Muscle of leg (tissue), 16 donors: ENCODE measurements at places on chromosomes 12 and 14. TPM values are rescaled to one million over a fixed set of nuclear protein-coding genes. Genes with fewer than 3 reads are reported as not detected.

Gene ANKS1B
- 1.8 TPM for polyA plus RNA-seq

Gene SMIM41
- polyA plus RNA-seq: 0.23 TPM

DNA sequence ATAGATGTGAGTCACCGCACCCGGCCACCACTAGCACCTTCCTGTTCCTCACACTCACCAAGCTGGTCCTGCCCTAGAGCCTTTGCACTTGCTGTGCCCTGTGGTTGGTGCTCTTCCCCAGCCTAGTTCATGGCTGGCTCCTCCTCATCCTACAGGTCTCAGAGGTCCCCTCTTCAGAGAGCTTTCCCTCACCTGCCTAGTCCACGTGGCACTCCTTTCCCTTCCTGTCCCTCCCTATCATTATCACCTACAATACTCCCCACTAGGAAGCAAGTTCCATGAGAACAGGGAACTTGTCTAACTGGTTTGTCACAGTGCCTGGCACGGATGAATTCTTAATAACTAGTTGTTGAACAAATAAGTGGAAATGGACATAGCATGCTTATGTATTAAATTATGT is 24.0 kb upstream of the TMED10 start:
- no peak overlapping the region for H3K4me3 ChIP-seq
- peaks cover 14% of the 10 kb centered on the region for H3K4me1 ChIP-seq
- H3K36me3 ChIP-seq: no peaks in the 10 kb centered on the region
- no peak overlapping the region for H3K27ac ChIP-seq
- DNase-seq: no peak
- H3K27me3 ChIP-seq: no peaks in the 10 kb centered on the region

- peaks cover 28% of the 10 kb centered on the region for H3K4me1 ChIP-seq
- peak overlapping the region; percentile 85 for H3K27ac ChIP-seq
- H3K27me3 ChIP-seq: no peaks in the 10 kb centered on the region
- no peak for DNase-seq
These were observed 118.4 kb downstream of the SAMD4A start for GRCh38 chr14:54685286-54685845.

GRCh38 chr12:76708296-76708695 is 55.6 kb upstream of the ZDHHC17 start:
- no peaks in the 10 kb centered on the region for H3K27me3 ChIP-seq
- no peaks in the 10 kb centered on the region for H3K36me3 ChIP-seq
- no peaks in the 10 kb centered on the region for H3K4me1 ChIP-seq

- no peak overlapping the region for H3K4me3 ChIP-seq
- no peaks in the 10 kb centered on the region for H3K27me3 ChIP-seq
- H3K4me1 ChIP-seq: no peaks in the 10 kb centered on the region
- H3K27ac ChIP-seq: no peak overlapping the region
- H3K36me3 ChIP-seq: no peaks in the 10 kb centered on the region
These were observed 255.3 kb downstream of the AEBP2 start for GRCh38 chr12:19694627-19695026.

- no peak for DNase-seq
- no peaks in the 10 kb centered on the region for H3K27me3 ChIP-seq
- H3K4me3 ChIP-seq: no peak overlapping the region
- no peak overlapping the region for H3K27ac ChIP-seq
These were observed 123.5 kb downstream of the CALM1 start for GRCh38 chr14:90520326-90520725.

DNA sequence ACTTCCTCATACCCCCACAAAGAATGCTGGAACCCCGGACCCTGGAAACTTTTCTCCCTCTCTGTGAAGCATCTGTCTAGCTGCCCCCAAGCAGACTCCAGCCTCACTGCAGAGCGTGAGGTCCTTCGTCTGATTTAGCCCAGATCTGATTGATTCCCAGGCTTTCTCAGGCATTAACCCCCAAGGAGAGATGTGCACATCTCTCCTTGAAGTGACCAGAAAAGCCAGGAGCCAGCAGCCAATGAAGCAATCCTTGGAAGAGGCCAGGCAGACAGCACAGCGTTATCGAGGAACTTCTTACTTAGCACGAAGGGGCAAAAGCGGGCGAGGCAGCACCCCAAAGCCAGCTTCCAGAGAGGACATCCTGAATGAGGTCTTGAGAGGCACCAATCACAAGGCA is 100.7 kb downstream of the ZFP36L1 start:
- H3K36me3 ChIP-seq: no peaks in the 10 kb centered on the region
- H3K4me1 ChIP-seq: peaks cover 52% of the 10 kb centered on the region
- H3K27ac ChIP-seq: no peak overlapping the region
- no peaks in the 10 kb centered on the region for H3K27me3 ChIP-seq

DNA sequence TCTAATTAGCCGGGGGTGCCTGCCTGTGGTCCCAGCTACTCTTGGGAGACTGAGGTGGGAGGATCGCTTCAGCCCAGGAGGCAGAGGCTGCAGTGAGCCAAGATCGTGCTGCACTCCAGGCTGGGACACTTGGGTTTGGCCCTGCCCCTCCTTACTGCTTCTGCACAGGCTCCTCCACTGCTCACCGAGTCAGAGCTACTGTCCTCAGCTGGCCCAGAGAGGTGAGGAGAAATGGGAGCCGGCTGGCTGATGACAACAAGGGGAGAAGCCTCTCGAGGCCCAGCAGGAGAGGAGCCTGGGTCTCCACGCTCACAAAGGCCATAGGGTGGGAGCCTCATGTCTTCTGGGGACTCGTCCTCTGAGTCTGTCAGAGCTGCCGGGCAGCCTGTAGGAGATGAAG is 13.7 kb downstream of the CALCOCO1 start:
- H3K4me1 ChIP-seq: no peaks in the 10 kb centered on the region
- no peak overlapping the region for H3K4me3 ChIP-seq
- peaks cover 58% of the 10 kb centered on the region for H3K36me3 ChIP-seq
- no peak for DNase-seq
- no peak overlapping the region for H3K27ac ChIP-seq

DNA sequence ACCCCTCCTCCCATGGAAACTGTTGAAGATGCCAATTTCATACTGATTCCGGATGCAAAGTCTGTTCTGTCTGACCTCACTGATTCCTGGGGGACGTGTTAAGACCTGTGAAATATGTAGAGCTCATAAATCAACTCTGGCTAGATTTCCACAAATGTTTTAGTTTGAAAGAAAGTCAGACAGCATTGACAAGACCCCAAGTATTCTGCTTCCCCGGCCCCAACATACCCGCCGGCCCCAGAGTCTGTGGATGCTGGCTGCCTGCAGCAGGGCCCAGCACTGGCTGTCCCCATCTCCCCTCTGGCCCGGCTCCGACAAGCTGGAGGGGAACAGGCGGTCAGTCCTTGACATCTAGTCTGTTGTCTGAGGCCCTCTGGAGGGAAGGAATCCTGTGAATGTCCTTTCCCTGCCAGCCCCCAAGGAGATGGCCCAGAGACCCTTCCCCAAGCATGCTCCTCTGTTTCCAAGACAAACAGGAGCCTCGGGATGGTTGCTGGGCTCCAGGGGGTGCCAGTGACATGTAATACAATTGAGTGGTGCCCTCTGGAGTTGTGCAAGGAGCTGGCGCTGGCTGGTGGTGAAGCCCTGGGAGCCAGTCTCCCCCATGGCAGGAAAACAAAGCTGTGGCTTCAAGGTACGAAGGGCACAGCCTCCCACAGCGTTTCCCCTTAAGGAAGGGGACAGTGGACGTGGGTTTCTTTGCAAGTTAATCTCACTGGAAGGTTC is 22.3 kb downstream of the FBLN5 start:
- no peak overlapping the region for H3K4me3 ChIP-seq
- H3K27me3 ChIP-seq: no peaks in the 10 kb centered on the region
- H3K4me1 ChIP-seq: peaks cover 52% of the 10 kb centered on the region
- H3K27ac ChIP-seq: peak overlapping the region; percentile 66
